ENCODE measurements at places on chromosomes 16 and 17.

- no peak for DNase-seq
Measured at GRCh38 chr16:3656491-3657468, 2.3 kb downstream of the DNASE1 start.

DNA sequence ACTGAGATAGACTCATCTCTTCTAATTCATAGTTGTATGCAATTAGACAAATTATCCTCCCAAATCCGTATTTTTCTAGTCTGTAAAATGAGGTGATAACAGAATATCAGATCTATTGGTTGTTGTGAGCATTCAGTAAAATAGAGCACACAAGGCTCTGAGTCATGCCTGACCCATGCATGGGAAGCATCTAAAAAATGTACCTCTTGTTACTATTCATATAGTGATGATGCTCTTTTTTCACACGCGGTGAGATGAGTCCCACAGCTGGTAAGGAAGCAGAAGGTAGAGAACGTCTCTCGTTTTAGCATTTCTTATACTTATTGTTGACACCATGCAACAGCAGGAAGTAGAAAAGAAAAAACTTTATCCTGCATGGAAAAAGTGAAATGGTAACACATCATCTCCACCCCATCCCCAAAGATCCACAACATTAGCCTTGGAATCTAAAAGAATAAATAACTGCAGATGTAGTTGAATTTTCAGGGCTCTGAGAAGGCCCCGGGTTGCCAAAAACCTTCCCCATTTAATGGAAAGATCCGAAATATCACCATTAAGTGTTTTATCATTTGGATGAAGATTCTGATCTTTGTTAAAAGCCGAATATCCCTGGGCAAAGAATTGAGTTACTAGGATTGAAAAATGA, 215.6 kb downstream of the TMEM114 start:
- DNase-seq, result no peak

DNA sequence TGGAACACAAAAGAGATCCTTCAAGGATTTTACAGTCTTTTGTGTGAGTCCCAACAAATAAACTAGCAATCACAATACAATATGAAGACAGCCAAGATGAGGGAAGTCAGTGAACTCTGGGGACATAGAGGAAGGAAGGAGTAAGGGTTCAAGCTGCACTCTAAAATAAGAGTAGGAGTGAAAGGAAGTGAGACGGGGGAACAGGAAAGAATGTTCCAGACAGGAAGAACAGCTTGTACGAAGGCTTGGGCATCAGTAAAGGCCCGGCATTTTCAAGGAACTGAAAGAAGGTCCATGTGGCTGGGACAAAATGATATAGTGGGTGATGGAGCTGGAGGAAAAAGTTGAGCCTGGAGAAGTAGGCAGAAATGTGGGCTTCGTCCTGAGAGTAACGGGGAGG, 4.5 kb downstream of the CCL17 start:
- DNase-seq, result no peak

- DNase-seq, result peak; percentile 33
Measured at GRCh38 chr17:42182927-42183734, 2.1 kb downstream of the HCRT start.

- DNase-seq, result no peak
Measured at GRCh38 chr17:83181991-83182619, 102.7 kb downstream of the METRNL start.

DNA sequence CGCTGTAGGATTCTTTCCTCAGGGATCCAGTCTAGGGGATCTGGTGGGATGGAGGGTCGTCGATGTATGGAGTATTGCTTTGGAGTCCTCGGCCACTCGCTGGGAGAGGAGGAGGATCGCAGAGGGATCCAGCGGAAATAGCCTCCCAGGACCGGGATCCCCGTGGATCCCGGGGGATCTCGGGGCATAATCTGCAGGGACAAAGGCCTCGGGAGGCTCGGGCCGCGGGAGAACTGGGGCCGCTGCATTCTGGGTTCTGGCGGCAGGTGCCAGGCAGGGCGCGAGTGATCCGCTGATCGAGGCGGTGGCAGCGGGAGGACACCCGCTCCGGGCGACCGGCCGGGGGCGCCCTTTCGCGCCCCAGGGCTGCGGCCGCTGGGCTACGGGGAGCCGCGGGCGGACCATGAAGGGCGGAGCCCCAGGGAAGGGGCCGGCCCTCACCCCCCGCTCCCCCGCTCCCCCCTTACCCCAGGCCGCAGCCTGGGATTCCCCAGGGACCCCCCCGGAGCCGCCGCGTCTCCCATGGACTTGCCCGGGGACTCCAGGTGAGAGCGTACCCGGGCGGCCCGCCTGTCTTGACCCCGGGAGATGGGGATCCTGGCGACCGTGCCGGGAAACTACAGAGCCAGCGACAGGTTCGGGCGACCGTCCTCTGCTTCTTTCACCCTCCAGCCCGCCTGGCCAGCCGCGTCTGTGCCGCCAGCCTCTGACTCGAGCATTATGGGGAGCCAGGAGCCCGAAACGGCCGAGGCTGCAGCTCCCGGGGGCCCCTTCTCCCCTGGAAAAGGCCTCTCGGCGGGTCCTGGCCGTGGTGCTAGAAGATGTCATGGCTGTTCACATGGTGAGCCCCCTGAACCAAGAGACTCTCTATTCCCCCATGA, 604 bp downstream of the PRR14 start:
- peak; percentile 55 for DNase-seq

DNA sequence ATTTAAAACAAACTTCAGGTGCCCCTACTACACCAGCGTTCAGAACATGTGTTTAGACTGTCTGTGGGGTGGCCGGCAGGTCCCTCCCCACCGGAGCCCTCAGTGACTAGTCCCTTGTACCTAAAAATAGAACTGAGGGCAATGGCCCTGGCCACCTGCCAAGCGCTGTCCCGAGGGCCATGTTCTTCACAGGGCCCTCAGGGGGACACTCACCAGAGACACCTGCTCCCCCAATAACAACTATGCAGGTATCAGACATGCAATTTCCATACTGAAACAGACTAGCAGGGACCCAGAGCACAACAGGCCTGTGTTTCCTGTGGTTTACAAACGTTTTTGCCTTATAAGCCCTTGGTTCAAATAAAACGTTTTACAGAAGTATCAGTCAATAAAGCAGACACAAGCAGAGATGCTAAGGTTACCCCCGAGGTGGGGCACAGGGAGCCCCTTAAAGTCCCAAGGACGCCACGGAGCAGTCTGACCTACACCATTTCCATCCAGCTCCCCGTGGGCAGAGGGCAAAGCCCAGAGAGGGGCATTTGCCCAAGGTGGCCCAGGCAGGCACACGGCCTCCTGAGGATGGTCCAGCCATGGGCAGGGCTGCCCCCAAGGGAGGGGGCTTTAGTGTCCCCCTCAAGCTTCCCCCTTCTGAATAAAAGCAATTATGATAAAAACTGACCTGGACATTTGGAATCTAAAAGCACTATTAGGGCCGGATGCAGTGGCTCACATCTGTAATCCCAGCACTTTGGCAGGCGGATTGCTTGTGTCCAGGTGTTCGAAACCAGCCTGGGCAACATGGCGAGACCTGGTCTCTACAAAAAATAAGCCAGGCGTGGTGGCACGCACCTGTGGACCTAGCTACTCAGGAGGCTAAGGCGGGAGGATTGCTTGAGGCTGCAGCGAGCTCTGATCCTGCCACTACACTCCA, 896 bp upstream of the MYLK3 start:
- no peak for DNase-seq

DNA sequence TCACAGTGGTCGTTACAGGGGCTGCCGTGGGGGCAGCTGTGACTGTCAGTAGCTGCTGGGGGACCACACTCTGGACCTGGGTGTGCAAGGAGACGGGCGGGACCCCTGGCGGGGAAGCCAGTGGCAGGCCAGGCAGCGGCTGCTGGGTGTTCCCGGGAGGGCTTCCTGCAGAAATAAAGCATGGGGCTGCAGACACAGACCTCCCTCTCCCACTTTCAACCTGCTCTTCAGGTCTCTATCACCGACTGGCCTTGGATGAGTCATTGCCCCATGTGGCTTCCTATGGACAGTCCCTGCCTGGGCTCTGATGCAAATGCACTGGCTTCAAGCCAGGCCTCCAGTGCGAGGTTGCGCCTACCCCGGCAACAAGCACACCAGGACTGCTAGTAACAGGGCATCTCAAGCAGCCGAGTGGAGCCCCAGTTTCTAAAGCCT, 17.2 kb downstream of the SREBF1 start:
- no peak for DNase-seq

DNA sequence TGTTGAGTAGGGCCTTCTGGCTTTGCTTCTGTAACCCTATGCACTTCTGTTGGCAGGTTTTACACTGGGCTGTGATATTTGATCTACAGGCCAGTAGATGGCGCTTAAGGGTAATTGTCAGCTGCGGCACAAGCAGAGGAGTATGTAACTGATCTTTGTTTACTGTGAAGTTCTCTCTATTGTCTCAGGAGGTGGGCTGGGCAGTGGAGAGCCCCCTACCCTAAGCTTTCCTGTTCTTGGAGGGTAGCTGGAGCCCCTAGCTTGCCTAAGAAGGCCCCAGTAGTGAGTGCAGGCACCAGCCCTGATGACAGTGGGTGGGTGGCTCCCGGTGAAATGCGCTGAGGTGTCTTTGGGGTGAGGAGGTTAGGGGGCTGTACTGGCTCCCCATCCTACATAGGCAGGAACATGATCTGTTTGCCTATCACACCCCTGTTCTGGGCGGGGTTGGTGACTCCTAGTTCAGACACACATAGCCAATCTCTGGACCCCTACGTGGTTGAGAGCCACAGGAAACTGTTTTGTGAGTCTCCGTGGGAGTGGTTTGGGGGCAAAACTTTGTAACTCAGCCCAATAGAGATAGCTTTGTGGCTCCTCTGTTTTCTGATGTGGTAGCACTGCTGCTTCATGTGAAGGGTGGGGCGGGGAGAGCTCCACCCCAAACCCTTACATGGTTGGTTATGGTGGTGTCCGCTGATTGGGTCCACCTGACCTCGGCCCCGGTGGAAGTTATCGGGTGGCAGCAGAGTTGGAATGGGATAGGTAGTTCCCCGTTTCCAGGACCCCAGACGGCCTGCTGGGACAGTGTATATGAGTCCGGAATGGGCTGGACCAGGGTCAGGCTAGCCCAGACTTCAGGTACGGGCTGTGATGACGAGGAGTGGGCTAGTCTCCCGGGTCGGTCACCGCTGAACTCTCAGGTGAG, 60.4 kb downstream of the SLFN11 start:
- DNase-seq, result peak; percentile 56

- DNase-seq, result no peak
Measured at GRCh38 chr17:1073241-1073962, 76.5 kb downstream of the TIMM22 start.

GRCh38 chr16:15976225-15976812, 26.9 kb downstream of the ABCC1 start:
- DNase-seq, result no peak

GRCh38 chr16:74837056-74837455, 62.4 kb upstream of the FA2H start:
- DNase-seq, result no peak

DNA sequence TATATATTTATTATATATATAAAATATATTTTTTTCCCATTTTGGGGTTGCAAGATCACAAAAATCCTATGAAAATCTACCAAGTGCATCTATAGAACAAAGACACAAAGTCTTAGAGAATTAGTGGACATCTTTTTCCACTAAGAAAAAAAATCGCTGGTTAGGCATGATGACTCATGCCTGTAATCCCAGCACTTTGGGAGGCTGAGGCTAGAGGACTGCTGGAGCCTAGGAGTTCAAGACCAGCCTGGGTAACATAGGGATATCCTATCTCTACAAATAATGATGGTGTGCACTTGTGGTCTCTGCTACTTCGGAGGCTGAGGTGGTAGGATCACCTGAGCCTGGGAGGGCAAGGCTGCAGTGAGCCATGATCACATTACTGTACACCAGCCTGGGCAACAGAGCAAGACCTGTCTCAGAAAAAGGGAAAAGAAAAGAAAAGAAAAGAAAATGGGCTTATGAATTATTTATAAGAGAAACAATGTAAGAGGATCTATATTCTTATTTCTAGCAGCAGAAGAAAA, 185.1 kb upstream of the PSMD7 start:
- DNase-seq, result no peak

DNA sequence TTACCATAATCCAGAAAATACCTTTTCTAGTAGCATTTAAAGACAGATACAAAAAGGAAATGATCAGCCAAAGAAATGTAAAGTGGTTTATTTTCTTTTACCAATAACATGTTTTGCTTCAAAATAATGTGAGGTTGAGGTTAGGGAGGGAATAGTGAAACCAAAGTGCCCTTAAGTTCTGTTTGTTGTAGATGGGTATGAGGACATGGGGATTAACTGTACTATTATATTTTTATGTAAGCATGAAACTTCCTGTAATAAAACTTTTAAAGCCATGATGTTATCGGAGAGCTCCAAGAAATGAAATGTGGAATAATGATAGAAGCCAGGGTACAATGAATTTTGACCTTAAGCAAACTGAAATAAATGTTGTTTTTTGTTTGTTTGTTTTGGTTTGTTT, 9.9 kb downstream of the C16orf46 start:
- DNase-seq, result no peak

DNA sequence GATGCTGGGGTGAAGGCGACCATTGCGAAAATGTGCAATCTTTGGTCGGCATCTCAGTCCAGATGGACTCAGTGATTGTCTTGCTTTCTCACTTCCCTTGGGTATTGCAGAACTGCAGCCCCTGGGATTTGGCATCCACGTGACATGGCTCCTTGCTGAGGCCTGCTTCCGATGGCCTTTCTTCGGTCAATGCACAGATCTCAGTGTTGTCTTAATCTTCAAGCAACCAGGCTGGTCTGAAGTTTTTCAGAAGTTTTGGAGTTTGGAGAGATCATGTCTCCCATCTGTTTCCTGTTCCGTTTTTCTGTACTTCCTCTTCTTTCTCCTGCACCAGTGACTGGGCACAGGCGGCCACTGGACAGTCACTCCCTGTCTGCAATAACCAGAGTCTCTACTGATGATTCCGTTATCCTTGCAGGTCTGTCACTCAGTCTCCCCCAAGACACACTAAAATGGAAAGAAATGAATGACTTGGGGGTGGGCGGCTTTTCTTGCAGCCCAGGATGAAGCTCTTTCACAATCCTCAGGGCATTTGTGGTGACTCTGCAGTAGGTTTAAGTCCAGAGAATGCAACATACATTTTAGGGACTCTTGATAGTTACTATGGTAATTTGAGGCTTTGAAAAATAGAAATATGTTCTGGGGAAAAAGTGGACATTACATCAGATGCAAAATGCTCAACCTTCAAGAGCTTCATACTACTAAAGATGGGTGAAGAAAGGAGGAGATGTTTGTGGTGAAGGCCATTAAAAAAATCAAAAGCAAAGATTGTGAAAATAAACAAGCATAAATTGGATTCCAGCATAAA, 106.3 kb upstream of the ZFHX3 start:
- DNase-seq, result no peak

DNA sequence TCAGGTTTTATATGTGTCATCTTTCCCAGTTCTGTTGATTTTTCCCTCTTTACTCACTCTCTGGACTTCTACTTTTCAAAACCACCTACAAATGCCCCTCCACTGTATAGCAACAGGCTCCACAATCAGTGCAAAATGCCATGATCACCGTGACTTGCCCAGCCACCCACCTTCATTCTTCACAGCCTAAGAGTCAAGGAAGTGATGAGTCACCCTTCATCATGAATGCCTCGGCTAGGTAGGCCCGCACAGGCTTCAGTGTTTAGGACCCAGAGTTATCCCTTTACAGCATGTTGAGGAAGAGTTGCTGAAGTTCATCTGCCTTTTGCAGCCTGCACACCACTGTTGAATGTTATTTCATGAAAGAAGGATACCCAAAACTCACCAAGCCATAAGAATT, 158.6 kb downstream of the PMP22 start:
- no peak for DNase-seq

Data from stromal cell of bone marrow (primary cell).